Parietal lobe (tissue), 2 donors: ENCODE measurements at places on chromosomes 6 and 20. TPM values are rescaled to one million over a fixed set of nuclear protein-coding genes. Genes with fewer than 3 reads are reported as not detected.

Gene MYLK4
- total RNA-seq = under 0.01 TPM

Gene NMBR
- 6.6 TPM for total RNA-seq

Gene PRIM2
- 26.6 TPM for total RNA-seq

Gene SYNDIG1
- 67.0 TPM for total RNA-seq

Gene GUCA1A
- 1.6 TPM for total RNA-seq

Gene IFT52
- 52.0 TPM for total RNA-seq

Gene TRIM38
- total RNA-seq = 0.31 TPM

Gene DCDC2
- 1.3 TPM for total RNA-seq

Gene LTB
- total RNA-seq = not detected

Gene ATP6V1G2
- 58.8 TPM for total RNA-seq

Gene LRRN4
- not detected for total RNA-seq
